ENCODE measurements at places on chromosomes 3 and 15. TPM values are rescaled to one million over a fixed set of nuclear protein-coding genes. Genes with fewer than 3 reads are reported as not detected.
A peak's percentile ranks its signal among the peaks of the same experiment; 100 is the strongest.

DNA sequence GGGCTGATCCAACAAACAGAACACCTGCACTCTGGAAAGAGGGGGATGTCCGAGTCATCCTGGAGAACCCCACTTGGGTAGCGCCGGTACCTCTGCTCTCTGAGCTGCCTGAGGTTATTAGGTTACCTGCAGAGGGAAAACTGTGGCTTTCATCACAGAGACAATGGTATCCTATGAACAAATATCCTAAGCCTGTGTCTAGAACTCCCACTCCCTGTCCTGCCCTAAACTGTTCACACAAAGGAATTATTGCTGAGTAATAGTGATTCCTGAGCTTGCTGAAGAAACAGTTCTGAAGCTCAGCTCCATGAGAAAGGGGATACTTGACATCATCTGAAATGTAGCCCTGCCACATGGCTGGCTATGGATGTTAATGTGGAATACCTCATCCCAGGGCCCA, 31.9 kb upstream of the WNT5A start:
- no peaks in the 10 kb centered on the region for H3K36me3 ChIP-seq
- no peaks in the 10 kb centered on the region for H3K4me1 ChIP-seq
- DNase-seq = no peak
- H3K4me3 ChIP-seq = no peak overlapping the region
- H3K27ac ChIP-seq = no peak overlapping the region

DNA sequence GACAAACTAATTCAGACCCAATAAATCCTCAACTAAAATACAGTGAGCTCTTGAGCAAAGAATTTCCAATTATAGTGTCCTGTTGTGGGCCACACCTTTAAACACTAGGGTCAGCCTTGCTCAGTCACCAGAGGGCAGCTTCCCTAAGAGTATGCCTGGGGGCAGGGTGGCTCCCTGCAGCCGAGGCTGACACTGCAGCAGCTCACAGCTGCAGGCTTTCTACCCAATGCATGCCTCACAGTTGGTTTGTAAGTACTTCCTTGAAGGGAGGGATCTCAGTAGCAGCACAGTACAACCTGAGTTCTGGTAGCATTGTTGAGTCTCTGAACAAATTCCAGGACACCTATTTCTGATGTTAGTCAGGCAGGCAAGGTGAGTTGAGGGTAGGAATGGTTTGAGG, 335.6 kb downstream of the TUSC7 start:
- H3K27ac ChIP-seq = no peak overlapping the region
- H3K4me3 ChIP-seq = no peak overlapping the region
- no peaks in the 10 kb centered on the region for H3K27me3 ChIP-seq
- no peaks in the 10 kb centered on the region for H3K4me1 ChIP-seq
- no peak for DNase-seq

DNA sequence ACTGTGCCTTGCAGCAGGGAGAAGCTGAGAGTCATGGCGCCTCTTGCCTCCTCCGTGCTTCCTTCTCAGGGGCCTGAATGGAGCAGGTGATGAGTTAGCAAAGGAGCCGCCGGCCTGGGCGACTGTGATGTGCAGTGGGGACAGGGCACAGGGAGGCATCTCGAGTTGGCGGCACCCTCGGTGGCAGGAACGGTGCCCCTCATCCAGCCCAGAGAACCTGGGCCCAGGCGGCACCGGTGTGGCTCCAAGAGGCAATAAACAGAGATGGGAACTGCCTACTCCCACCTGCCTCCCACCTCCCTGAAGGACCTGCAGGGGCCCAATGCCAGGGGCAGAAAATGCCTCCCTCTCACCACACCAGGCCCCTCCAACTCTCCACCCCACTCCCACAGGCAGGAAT, 6.2 kb downstream of the SLC41A3 start:
- no peaks in the 10 kb centered on the region for H3K36me3 ChIP-seq
- no peak for DNase-seq
- no peak overlapping the region for H3K4me3 ChIP-seq
- H3K4me1 ChIP-seq = peaks cover 2% of the 10 kb centered on the region
- H3K27ac ChIP-seq = no peak overlapping the region
- no peaks in the 10 kb centered on the region for H3K27me3 ChIP-seq

The CYP8B1 gene
- not detected for total RNA-seq

The CPN2 gene
- total RNA-seq = not detected

DNA sequence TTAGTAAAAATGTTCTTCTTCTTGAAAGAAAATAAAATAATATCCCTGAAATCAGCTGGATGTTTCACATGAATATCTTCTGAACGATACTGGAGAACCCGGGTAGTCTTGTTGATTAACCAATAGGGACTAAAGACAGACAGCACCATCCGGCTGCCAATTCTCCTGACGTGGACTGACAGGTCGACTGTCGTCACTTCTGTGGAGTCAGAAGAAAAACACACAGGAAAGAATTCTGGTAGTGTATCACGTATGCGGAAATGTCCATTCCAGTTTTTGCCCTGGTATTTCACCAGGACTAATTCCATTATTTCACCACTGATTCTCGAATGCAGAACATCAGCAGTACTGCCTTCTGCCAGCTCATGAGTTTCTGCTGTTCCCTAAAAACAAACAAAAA, 144.6 kb downstream of the VPS13C start:
- H3K4me3 ChIP-seq = no peak overlapping the region
- no peak for DNase-seq
- no peaks in the 10 kb centered on the region for H3K4me1 ChIP-seq
- no peaks in the 10 kb centered on the region for H3K27me3 ChIP-seq

GRCh38 chr15:52278636-52279367, 16.8 kb downstream of the MYO5C start:
- H3K27ac ChIP-seq = no peak overlapping the region
- no peaks in the 10 kb centered on the region for H3K4me1 ChIP-seq
- no peaks in the 10 kb centered on the region for H3K27me3 ChIP-seq
- DNase-seq = no peak
- no peak overlapping the region for H3K4me3 ChIP-seq

GRCh38 chr15:68488290-68488689, 56.3 kb upstream of the ITGA11 start:
- H3K36me3 ChIP-seq = no peaks in the 10 kb centered on the region
- H3K27ac ChIP-seq = no peak overlapping the region
- no peaks in the 10 kb centered on the region for H3K4me1 ChIP-seq

DNA sequence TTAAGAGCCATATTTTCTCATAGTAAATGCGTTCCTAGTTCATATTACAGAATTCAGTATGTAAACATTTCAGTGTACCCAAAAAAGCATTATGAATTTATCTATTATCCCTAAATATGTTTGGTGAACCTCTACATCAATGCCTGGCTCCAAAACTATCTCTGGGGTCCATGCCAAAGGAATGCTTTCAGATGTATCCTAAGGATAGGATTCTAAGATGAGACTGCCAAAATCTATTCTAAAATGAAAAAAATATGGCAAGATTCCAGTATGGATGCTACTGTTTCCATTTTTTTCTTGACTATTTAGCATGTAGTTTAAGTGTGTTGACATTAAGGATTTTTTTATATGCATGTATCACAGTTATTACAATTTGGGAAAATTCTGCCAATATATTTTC, 18.8 kb downstream of the EIF5A2 start:
- no peaks in the 10 kb centered on the region for H3K4me1 ChIP-seq
- no peak overlapping the region for H3K27ac ChIP-seq
- H3K4me3 ChIP-seq = no peak overlapping the region
- H3K27me3 ChIP-seq = no peaks in the 10 kb centered on the region

The LRRIQ4 gene
- 0.15 TPM for total RNA-seq

DNA sequence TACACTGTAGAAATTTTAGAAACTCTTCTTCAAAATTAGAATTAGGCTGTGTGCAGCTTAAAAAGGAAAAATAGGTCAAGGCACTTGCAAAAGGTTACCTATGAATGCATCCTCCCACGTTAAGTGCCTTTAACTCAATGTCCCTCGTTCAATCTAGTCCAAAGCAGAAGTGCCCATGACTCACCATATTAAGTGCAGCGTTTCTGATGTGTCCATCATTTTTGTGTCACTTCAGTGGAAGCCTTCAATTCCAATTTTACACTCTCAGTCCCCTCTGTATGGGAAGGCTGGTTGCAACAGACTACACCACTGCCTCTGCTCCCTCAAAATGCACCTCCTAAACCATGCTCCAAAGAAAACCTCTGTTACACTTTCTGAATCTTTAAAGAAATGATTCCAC, 53.4 kb downstream of the FOXB1 start:
- H3K4me1 ChIP-seq = no peaks in the 10 kb centered on the region
- no peak overlapping the region for H3K27ac ChIP-seq
- no peak overlapping the region for H3K4me3 ChIP-seq

DNA sequence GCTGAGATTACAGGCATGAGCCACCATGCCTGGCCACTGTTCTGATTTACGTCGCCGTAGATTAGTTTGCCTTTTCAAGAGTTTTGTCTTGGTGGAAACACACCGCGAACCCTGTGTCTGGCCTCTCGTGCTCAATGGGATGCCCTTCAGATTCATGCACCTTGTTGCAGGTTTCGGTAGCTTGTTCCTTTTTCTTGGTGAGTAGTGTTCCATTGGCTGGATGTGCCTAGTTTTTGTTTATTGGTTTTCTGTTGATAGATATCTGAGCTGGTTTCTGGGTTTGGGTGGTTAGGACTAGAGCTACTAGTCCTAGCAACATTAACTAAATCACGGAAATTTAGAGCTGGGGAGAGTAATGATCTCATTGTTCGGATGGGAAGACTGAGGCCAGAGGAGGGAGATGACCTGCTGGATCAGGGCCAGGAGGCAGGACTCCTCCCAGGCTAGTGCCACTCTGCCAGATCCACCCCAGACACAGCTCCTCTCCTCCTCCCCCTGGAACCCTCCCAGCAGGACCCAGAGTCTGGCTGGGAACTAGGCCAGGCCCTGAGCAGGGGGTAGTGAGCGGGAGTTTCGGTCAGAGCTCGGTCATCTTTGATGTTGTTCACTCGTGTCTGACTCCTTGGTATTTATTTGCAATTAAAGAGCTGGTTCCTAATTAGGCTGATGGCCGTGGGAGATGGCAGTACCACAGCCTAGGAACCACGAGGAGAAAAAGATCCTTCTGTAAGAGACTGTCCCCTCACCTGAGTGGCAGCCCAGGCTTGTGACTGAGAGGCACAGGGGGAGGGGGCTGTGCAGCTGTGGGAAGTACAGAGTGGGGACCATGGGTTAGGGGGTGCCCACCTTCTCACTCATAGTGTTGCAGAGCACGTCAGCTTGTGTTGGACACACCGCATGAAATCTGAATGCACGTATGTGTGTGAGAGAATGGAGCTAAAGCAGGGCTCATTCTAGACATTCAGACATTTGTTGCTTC, 73.4 kb downstream of the SMAD6 start:
- no peak overlapping the region for H3K27ac ChIP-seq
- DNase-seq = no peak
- H3K4me1 ChIP-seq = no peaks in the 10 kb centered on the region

DNA sequence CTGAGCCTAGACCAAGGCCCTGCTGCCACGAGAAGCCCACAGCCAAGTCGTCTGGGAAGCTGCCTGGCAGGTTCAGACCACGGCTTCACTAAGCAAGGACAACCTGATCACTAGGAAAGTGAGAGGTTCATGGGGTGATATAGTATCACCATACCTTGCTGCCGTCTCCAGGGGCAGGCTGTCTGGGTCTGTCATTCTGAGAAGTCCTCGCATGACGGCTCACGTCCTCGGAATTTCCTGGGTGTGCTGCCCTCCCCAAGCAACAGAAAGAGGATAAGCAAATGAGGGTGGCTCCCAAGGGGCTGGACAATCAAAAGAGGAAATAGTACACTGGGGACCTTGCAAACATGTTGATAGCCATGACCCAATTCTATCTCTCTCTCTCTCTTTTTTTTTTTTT, 207.4 kb upstream of the IGF1R start:
- no peak overlapping the region for H3K4me3 ChIP-seq
- H3K36me3 ChIP-seq = no peaks in the 10 kb centered on the region
- no peak for DNase-seq
- no peaks in the 10 kb centered on the region for H3K4me1 ChIP-seq

DNA sequence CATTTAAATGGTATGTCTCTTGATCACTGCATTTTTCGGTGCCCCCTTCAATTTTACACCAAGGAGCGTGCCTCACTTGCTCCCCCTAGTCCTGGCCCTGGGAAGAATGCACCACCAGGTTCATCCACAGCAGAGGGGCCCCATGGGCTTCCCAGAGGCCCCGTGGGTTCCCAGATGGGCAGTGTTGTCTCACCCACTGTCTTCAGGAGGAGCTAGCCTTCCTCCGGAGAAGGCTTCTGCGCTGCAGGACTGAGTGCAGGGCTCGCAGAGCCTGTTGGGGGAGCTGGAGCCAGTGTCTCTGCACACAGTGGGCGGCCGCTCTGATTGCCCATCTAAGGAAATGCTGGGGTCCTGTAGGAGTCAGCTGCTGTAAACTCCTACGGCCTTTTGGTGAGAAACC, 45.9 kb downstream of the POLR2M start:
- H3K27ac ChIP-seq = no peak overlapping the region
- no peaks in the 10 kb centered on the region for H3K27me3 ChIP-seq
- DNase-seq = no peak

- H3K4me1 ChIP-seq = peaks cover 11% of the 10 kb centered on the region
- no peak overlapping the region for H3K27ac ChIP-seq
- DNase-seq = no peak
Observed at GRCh38 chr15:79952329-79952728, 18.7 kb downstream of the BCL2A1 start.

- DNase-seq = no peak
- H3K36me3 ChIP-seq = no peaks in the 10 kb centered on the region
- H3K27me3 ChIP-seq = no peaks in the 10 kb centered on the region
- peak overlapping the region; percentile 60 for H3K27ac ChIP-seq
Observed at GRCh38 chr15:28955160-28955992, 69.6 kb downstream of the APBA2 start.

The UROC1 gene
- total RNA-seq = not detected

DNA sequence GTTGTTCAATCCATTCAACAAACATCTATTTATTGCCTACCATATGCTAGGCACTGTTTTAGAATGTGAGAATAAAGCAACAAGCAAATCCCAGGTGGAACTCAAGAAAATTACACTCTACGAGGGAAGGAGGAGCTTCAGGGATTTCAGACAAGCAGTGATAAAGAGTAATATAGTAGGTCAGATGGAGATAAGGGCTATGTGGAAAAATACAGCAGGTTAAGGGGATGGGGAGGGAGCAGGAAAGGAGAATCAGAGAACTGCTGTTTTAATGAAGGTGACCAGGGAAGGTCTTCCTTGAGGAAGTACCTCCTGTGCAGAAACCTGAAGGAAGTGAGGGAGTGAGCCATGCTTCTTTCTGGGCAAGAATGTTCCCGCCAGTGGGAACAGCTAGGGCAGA, 47.2 kb upstream of the NEO1 start:
- H3K27me3 ChIP-seq = no peaks in the 10 kb centered on the region
- no peaks in the 10 kb centered on the region for H3K4me1 ChIP-seq
- H3K27ac ChIP-seq = no peak overlapping the region
- H3K4me3 ChIP-seq = no peak overlapping the region
- no peaks in the 10 kb centered on the region for H3K36me3 ChIP-seq

DNA sequence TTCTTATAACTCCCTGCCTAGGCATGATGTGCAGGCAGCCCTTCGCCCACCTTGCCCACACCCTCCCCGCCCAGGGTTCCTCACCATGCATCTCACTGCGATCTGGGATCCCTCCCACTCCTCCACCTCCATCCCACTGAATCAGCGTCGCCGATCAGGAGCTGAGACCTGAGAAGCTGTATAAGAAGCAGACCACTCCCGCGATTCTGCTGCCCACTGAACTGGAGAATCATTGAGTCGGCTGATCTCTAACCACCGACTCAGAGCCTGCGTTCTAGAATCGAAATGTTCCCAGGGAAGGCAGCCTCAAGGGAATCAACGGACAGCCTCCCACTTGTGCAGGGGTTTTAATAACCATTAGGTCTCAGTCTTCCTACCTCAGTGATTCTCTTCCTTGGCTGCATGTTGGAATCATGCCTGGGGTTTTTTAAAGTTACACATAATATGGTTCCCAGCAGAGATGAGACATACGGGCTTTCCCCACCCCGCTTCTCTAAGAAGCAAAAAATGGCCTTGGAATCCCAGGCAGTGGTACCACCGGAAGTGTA, 60.2 kb downstream of the TMEM44 start:
- H3K27me3 ChIP-seq = peaks cover 11% of the 10 kb centered on the region
- no peak overlapping the region for H3K4me3 ChIP-seq
- no peak overlapping the region for H3K27ac ChIP-seq

Measured in CD8-positive, alpha-beta memory T cell (primary cell).